ENCODE measurements at places on chromosomes 16 and 17. TPM values are rescaled to one million over a fixed set of nuclear protein-coding genes. Genes with fewer than 3 reads are reported as not detected.

GRCh38 chr16:51707666-51708065 is 556.6 kb upstream of the SALL1 start:
- H3K36me3 ChIP-seq: no peaks in the 10 kb centered on the region
- no peak overlapping the region for H3K27ac ChIP-seq
- no peak for DNase-seq
- H3K27me3 ChIP-seq: no peaks in the 10 kb centered on the region

GRCh38 chr17:5122586-5123342 is 6.9 kb downstream of the USP6 start:
- no peaks in the 10 kb centered on the region for H3K36me3 ChIP-seq
- peak overlapping the region; percentile 56 for H3K4me3 ChIP-seq
- no peak overlapping the region for H3K27ac ChIP-seq
- H3K4me1 ChIP-seq: no peaks in the 10 kb centered on the region
- H3K27me3 ChIP-seq: no peaks in the 10 kb centered on the region

DNA sequence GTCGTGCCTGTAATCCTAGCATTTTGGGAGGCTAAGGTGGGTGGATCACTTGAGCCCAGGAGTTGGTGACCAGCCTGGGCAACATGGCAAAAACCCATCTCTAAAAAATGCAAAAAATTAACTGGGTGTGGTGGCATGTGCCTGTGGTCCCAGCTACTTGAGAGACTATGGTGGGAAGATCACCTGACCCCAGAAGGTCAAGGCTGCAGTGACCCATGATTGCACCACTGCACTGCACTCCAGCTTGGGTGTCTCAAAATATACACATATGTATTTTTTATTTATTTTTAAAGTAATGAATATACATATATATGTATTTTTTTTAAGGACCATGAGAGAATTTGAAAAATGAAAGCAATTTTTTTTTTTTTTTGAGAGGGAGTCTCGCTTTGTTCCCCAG is 5.1 kb upstream of the NUFIP2 start:
- no peaks in the 10 kb centered on the region for H3K27me3 ChIP-seq
- H3K36me3 ChIP-seq: no peaks in the 10 kb centered on the region
- no peak overlapping the region for H3K4me3 ChIP-seq
- DNase-seq: no peak
- no peak overlapping the region for H3K27ac ChIP-seq
- no peaks in the 10 kb centered on the region for H3K4me1 ChIP-seq

Gene CHST5
- total RNA-seq: 5.8 TPM

Gene RAD51C
- 41.3 TPM for total RNA-seq

Gene LONP2
- total RNA-seq: 104 TPM

Gene MGAT5B
- total RNA-seq: 0.47 TPM
